ENCODE measurements at places on chromosomes 2 and 18. TPM values are rescaled to one million over a fixed set of nuclear protein-coding genes. Genes with fewer than 3 reads are reported as not detected.

GRCh38 chr2:30287857-30288513, 56.7 kb downstream of the LBH start:
- no peak for DNase-seq

- no peak for DNase-seq
Observed at GRCh38 chr2:45193581-45193980, 184.3 kb upstream of the SIX2 start.

GRCh38 chr18:45046228-45046627, 365.5 kb downstream of the SETBP1 start:
- DNase-seq = peak; percentile 21

Gene IL36B
- not detected for total RNA-seq

DNA sequence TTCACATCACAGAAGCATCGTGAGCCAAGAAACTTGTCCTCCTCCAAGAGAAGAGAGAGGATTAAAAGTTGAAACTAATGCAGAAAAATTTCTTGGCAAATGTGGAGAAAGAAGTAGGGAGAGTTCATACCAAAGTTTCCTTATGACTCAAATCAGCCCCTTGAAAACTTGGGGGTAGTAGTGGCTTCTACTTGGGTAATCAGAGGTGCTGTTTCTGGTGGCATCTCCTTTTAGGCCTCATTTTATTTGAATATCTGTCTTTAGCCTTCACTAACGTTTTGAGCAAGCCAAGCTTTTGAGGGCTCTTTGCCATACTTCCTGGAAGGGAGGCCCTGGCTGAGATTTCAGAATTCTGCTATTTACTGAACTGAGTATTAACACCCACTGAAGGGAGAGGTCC, 515.3 kb upstream of the MEX3C start:
- no peak for DNase-seq

GRCh38 chr2:231452799-231453508, 11.3 kb downstream of the NCL start:
- peak; percentile 30 for DNase-seq

Gene SEPTIN2
- total RNA-seq = 254 TPM

DNA sequence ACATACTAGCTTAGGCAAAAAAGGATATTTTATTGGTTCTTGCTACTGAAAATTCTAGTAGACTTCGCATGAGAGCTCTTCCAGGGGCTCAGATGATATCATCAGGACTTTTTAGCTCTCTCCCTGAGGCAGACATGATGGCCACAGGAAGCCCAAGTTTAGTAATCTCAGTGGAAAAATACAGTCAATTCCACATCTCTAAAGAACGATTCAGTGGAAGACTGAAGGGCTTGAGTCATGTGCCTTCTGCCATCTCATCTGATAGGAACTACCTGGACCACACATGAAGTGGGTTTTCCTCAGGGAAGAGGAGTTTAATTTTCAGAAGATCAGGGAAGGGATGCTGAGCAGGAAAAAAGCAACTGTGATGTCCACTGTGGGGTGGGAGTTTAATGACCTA, 117.3 kb downstream of the TTC27 start:
- no peak for DNase-seq

Gene IL37
- total RNA-seq = not detected

DNA sequence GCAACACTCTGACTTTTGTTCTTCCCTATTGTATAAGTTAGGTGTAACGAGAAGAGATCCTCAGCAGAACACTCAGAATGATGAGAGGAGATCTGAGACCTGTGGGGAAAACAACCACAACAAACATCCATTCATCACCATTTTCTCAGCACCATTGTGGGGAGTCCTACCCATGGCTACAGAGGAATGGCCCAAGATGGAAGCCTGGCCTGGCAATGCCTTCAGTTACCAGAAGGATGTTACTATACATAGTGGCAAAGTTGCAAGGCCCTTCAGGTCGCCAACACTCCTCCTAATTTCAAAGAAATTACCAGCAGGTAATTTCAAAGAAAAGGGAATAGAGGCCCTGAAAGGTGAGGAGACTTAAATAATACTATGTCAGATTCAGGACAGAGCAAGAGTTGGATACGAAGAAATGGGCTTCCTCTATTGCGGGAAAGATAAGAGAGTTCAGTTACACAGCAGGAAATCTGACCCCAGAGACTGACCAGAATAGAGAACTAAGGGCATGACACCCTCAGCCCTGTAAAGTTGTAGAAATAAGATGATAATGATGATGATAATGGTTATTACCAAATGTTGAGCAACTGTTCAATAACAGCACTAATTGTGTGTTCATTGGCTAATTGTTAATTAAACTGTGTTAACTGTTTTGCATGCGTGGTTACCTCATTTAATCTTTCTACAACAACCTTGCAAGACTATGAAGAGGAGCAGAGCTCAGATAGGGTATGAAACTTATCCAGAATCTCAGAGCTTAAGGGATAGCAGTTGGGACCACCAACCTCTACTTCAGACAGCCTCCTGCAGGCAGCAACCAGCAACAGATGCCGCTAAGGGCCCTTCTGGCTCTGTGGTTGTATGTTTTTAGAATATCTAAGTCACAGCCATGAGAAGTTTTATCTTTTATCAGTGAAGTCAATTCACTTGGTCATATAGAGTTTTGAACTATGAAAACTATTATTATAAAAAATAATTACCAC, 37.5 kb downstream of the DHRS9 start:
- no peak for DNase-seq

DNA sequence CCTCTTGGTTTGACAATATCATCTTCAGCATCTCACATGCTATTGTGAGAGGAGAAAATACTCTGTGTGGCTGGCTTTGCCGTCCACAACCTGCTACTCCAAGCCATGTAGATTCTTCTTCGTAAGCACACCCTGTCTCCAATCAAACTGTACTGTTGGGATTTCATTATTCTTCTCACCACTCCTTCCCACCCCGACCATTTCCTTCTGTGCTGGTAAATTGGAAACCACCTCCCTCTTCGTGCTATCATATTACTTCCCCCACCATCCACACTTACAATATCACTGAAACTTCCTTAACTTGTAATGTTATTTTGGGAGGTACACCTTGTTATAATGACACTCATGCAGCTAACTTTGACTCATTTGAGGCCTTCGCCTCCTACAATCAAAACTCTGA, 3.2 kb upstream of the AGXT start:
- no peak for DNase-seq

Gene ADNP2
- total RNA-seq = 19.6 TPM

Gene ASTL
- not detected for total RNA-seq

DNA sequence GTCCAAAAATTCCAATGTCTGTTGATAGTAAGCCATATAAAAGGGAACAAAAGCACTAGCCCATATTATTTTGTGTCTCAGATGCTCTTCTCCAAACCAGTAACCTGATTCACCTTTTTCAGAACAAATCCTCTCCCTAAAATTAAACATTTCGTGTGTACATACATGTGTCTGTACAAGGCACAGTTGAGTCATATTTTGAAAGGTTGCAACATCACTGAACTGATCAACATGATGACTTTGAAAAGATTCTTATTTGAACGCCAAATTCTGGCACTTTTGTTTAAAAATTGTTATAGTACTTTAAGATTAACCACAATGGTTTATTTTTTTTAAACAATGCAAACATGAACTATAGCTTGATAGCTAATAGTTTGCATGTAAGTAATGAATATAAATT, 102.5 kb downstream of the RIT2 start:
- peak; percentile 66 for DNase-seq

DNA sequence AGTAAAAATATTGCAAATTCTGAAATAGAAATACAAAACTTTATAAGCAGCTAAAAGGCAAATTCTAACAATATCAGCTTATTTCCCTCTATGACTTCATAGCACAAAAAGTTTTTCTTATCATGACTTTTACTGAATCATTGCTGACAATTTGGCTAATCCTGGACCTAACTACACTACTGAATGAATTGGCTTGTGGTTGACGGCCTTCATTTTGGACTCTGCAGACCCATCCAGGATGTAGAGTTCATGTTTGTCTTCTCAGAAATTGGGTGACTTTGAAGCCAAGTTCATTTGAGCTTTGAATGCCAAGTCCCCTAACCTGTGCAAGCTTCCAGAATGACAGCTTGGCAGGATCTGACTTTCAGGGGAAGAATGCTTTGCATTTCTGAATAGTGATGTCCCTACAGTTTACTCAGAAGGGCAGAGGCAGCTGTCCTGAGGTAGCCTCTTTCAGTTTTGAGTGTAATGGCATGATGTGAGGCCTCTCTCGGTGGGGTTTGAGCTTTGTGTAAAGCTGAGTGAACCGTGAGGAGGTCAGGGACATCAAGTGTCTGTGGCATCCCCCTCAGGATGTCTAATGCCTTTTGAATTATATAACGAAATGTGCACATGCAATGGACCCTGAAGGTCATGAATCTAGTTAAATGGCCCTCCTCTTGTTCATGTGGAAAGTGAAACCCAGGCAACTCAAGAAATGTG, 48.0 kb downstream of the EFEMP1 start:
- DNase-seq = no peak

Measured in MCF 10A (cell line).